Hepatocyte (in vitro differentiated cells): ENCODE measurements at places on chromosomes 3 and 15. TPM values are rescaled to one million over a fixed set of nuclear protein-coding genes. Genes with fewer than 3 reads are reported as not detected.

DNA sequence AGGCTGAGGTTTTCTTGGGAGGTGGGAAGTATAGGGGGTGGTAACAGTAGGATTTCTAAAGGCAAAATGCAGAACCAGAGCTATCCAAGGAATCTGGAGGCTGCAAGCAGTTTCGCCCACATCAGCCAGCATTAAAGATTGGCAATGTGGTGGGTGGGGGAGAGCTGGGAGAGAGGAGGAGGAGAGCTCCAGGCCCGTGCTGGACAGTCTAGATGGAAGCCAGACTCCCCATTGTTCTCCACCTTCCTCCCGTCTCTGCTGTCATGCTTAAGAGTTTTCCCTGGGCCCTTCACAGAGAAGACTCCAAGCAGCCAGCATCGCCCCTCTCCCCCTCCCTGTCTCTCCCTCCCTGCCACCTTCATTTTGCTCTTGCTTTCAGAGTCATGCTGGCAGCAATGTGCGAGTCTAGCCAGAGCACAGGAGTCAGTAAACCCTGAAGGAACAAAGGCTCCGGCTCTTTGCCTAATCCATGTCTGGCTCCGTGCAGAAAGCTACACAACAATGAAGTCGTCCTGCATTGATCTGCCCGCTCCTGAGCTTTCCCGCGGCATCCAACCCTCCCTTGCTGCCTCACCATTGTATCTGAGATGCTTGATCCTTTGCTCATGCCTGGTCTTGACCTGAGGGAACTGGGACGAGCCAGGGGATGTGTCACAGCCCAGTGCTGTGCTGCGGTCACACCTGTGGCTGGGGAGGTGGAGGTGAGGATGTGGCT, 282.9 kb downstream of the NTRK3 start:
- no peak for DNase-seq

DNA sequence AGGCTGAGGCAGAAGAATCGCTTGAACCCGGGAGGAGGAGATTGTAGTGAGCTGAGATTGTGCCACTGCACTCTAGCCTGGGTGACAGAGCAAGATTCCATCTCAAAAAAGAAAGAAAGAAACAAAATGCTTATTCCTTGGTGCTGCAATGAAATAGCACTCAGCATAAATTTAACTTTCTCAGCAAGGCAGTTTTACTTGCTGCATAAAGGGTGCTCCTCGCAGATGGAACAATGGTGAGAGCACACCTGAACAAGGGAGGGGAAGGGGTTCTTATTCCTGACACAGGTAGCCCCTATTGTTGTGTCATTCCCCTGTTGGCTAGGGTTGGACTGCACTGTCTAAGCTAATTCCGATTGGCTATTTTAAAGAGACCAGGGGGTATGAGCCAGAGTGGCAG, 17.1 kb downstream of the PAK2 start:
- DNase-seq = no peak

DNA sequence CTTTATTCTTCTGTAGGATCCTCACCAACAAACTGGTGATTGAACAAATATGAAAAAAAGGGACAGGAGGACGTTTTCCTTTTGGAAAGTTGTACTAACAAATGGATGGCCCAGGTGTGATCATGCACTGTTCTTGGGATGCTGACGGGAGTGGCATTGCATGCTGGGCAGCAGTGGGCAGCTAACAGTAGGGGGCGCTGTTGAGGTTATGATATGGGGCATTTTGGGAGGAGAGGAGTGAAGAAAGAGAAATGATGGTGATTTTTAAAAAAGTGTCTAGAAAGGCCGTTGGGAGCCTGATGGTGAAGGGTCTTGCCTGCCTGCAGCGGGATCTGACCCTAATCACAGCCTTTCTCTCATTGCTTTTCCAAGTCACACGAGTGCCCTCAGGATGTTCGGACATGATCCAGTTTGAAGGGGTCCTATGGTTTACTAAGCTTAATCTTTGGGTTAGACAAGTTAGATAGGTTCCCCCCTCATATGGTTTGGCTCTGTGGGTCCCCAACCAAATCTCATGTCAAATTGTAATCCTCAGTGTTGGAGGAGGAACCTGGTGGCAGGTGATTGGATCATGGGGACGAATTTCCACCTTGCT, 46.2 kb upstream of the PRTG start:
- DNase-seq = no peak

DNA sequence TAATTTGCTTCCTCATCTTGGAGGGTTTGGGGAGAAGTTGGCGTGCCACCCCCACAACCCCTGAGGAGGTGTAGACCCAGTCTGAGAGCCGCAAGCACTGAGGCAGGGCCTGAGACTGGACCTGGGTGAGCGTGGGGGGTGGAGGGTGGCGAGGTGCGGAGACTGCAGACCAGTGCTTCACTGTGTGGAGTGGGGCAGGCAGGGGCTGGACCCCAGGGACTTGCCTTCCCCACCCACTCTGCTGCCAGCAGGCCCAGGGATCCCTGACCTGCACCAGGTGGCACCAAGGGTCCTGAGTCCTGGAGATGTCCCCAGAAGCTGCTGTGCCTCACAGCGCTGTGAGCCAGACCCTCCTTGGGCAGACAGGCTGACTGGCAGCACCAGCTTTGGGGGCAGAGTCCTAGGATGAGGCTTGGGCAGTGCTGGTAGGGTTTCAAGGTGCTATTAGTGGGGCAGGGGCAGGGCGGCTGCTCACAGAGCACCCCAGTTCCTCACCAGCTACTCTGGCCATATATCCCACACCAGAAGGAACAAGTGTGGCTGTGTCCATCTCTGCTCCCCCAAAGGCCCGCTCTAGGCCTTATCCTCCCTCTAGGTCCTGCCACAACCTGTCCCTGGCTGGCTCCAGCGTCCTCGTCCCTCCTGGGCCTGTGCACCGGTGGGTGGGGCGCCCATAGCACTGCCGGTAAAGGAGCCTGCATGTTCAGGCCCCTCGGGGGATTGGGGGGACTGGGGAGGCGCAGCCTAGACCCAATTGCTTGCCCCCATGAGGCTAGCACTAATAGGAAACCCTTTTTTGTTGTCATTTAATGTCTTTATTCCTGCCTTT, 11.8 kb downstream of the ZBTB47 start:
- no peak for DNase-seq

The MYEF2 gene
- total RNA-seq = 16.2 and 26.9 TPM in 2 replicates

The SHF gene
- 12.0 and 13.3 TPM in 2 replicates for total RNA-seq

- DNase-seq = no peak
Observed at GRCh38 chr15:64288999-64289398, 67.0 kb downstream of the CSNK1G1 start.

DNA sequence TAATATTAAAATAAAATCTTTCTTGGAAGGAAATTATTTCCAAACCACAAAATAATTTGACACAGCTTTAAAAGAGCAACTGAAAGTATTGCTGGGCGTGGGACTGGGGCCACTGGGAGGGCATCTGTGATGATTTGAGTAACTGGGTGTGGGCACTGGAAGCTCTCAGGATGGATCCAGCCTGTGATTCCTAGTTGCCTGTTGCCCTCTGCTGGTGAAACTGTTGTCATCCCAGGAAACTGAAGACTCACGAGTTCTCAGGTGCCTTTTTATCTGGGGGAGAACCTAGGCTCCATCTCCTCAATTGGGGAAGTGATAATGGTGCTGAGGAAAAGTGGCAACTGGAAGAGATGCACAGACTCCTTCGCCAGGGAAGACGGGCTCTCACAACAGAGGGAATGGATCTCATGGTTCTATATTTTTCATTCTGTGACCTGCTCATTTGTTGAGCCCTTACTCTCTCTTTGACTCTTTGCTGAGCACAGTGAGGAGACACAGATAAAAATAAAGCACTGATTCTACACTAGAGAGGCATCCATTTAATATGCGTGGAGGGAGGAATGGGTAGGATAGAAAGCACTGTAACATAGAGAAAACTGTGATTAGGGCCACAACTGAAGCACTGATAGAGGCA, 61.6 kb downstream of the TPRG1 start:
- peak; percentile 81 for DNase-seq

The SPATA12 gene
- 0.08 and 0.10 TPM in 2 replicates for total RNA-seq

- no peak for DNase-seq
Observed at GRCh38 chr15:34625007-34625406, 41.6 kb upstream of the GOLGA8B start.

The TMEM207 gene
- total RNA-seq = 2.1 and 2.9 TPM in 2 replicates

- no peak for DNase-seq
Observed at GRCh38 chr15:63971427-63971805, 74.9 kb downstream of the DAPK2 start.

- no peak for DNase-seq
Observed at GRCh38 chr3:171442184-171442583, 18.0 kb downstream of the TNIK start.

GRCh38 chr3:50256978-50257890, 11.7 kb upstream of the SEMA3B start:
- DNase-seq = no peak

DNA sequence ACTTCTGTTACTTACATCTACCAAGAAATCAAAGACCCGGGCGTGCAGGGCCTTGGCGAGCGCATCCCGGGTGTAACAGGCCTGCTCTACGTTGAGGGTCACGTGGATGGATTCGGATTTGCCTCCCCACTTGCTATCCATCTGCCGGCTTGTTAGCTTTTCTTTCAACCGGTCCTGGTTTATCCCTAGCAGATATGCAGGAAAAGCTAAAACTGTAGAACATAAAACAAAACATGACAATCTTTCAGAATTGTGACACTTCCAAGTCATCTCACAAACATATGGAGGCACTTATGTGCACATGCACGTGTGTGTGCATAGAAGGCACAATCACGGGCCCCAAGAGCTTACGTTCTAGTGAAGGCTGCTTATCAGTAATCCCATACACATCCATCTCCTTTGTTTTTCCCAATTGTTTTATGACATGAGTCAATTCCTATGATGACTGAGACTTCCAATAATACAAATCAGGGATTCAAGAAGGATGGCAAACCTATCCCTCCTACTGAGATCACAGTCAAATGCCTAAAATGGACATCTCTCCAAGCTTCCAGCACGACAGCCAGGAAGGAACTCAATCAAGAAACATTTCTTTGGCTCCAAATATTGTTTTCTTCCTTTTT, 11.3 kb downstream of the LDHAL6B start:
- DNase-seq = no peak

- no peak for DNase-seq
Observed at GRCh38 chr3:72092778-72093177, 307.8 kb upstream of the PROK2 start.

GRCh38 chr3:37135561-37135960, 38.8 kb downstream of the LRRFIP2 start:
- no peak for DNase-seq

DNA sequence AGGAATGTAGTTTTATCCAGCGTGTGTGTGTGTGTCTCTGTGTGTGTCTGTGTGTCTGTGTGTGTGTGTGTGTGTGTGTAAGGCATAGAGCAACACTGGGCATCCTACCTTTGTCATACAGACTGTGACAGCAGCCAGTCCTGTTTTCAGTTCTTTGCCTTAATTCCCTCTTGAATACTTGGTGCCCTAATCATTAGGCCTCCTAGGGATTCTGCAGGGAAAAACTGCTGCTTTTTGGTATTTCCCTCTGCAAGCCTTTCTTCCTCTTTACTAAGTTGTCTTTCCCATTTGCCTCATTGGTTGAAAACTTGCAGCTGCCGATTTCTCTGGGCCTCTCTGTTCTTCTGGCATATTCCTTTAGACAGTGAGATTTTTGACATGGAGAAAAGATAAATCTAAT, 9.2 kb downstream of the SLC25A36 start:
- DNase-seq = no peak

- DNase-seq = peak; percentile 1
Observed at GRCh38 chr3:126153695-126154360, 26.6 kb downstream of the ALDH1L1 start.

The TBCCD1 gene
- 13.1 and 13.4 TPM in 2 replicates for total RNA-seq

The COLQ gene
- 0.27 and 5.5 TPM in 2 replicates for total RNA-seq

DNA sequence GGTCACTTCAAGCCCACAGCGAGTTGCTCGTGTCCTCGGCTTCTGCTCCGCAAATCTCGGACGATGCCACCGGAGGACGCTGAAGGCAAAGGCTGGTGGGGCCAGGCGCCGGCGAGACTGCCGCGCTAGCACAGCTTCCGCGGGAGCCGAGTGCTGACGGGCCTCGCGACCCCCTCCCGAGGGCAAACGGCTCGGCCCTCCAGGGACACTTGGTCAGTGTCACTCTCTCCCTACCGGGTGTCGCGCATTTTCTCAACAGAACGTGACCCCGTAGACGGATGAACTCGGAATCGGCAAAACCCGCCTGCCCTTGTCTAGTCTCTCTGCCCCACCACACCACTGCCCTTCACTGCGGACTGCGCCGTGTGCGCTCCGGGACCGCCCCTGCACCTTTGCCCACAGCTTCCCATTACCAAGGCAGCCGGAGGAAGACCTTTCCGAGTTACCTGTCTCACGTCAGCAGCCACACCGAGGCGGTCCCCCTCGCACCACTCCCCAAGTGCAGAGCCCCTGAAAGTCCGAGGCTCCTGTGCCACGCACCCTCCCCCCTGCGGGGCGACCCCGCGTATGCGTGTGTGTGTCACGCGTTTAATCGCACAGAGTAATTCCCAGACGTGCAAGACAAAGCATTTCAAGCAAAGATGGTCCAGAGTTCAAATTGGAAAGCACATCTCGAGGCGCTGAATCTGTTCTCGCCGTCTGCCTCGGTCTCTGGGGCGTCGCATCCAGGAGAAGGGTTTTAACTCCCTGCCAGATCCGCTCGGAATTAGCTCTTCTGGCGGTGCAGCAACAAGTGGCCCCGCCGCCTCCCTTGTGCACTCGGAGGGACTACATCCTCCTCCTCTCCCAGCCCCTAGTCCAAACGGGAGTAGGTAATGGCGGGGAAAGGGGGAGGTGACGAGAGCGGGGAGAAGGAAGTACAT, 245.0 kb upstream of the TOPAZ1 start:
- DNase-seq = peak; percentile 74

The CCR8 gene
- total RNA-seq = not detected in 2 replicates
